Activated naive CD8-positive, alpha-beta T cell treated with anti-CD3 and anti-CD28 coated beads, Interleukin-2, amount 10 ng/mL, durations not matched to agents 7 days and 5 days (primary cell): ENCODE measurements at places on chromosomes 5 and 9. TPM values are rescaled to one million over a fixed set of nuclear protein-coding genes. Genes with fewer than 3 reads are reported as not detected.

DNA sequence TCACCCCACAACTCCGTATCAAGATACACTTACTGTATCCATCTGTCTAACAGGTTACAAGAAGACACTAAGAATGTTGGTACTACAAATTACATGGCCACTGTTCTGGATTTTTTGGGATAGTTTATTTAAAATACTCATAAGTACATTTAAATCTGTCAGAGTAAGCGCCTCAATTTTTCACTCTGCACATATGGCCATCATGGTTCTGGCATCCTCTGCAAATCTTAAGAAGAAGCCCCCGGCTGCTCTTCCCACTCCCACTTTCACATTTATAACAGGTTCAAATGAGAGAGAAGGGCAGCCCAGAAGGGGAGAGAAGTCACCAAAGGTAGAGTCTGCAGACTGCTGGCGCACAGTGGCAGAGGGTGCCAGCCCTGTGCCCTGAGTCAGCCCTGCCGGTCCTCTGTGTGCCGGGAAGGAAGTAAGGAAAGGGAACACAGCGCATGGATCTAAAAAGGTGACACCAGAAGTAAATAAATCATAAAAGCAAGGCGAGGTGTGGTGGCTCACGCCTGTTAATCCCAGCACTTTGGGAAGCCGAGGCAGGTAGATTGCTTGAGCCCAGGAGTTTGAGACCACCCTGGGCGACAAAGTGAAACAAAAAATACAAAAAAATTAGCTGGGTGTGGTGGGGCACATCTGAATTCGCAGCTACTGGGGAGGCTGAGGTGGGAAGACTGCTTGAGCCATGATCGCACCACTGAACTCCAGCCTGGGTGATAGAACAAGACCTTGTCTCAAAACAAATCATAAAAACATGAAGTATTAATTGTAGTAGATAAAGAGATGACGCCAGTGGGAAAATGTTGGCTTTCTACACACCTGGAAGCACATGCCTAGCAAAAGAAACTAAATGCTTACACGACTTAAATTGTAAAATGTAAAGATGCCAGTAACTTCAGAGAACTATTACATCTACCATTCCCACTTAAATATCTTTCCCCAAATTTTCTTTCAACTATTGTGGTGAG lies 30.0 kb downstream of the RNF130 start:
- DNase-seq, result no peak

GRCh38 chr5:6633469-6634245 lies 417 bp downstream of the SRD5A1 start:
- DNase-seq, result no peak

DNA sequence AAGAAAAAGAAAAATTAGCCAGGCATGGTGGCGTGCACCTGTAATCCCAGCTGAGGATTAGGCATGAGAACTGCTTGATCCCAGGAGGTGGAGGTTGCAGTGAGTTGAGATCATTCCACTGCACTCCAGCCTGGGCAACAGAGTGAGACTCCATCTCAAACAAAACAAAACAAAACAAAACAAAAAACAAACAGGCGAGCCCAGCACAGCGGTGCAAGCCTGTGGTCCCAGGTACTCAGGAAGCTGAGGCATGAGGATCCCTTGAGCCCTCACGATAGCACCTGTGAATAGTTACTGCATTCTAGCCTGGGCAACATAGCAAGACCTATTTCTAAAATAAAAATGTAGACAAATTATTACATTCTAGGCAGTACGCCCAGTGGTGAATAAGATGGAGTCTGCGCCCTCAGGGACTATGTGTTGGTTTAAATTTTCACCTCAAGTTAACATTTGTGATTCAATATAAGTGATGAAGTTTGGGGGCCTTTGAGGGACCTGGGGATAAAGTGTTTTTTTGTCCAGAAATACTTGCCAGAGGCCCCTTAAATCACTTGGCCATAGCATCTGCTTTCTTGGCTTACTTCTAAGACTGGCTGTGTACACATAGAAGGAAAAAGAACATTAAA lies 3.4 kb upstream of the GAPVD1 start:
- DNase-seq, result no peak

The NEUROG1 gene
- total RNA-seq, result not detected

The FRMD3 gene
- total RNA-seq, result 1.2 TPM

The CCDC192 gene
- not detected for total RNA-seq

The SEMA4D gene
- total RNA-seq, result 391 TPM

The ISL1 gene
- not detected for total RNA-seq
